Activated T-helper 1 cell treated with anti-CD3 and anti-CD28 coated beads, Interleukin-2, amount 50 U/mL, for 16 hours (primary cell): ENCODE measurements at places on chromosomes 16 and 17.

DNA sequence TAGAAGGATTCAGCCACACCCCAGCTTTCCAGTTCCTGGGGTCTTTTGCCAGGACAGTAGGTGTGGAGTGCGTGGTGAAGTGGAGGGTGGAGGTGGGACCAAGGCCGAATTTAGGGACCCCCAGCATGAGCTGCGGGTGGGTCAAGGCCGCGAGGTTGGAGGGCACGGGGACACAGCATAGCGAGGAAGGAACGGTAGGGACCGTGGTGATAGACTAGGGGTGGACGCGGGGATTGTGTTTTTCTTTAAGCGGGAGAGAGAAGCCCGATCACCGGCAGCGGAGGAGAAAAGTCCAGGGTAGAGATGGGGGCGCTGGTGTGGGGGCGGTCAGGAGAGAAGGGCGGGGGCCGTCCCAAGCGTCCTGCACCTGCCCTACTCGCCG is 261 bp upstream of the B4GALNT2 start:
- no peak for DNase-seq

DNA sequence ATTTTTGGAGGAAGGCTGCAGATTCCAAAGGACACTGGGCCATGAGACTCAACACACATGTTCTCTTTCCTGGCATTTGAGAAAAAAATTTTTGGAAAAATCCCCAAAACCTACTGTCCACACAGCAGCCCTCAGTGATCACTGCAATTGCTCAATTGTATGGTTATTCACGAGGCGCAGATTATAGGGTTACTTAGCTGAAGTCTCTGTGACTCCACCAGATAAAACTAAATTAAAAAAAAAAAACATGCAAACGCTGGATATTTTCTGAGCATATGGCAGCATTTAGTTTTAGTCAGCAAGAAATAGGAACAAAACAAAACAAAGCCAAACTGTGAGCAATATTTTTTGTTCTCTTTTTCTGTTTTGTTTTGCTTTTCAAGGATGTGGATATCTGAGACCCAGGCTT is 83.8 kb upstream of the FAM20A start:
- DNase-seq: no peak

DNA sequence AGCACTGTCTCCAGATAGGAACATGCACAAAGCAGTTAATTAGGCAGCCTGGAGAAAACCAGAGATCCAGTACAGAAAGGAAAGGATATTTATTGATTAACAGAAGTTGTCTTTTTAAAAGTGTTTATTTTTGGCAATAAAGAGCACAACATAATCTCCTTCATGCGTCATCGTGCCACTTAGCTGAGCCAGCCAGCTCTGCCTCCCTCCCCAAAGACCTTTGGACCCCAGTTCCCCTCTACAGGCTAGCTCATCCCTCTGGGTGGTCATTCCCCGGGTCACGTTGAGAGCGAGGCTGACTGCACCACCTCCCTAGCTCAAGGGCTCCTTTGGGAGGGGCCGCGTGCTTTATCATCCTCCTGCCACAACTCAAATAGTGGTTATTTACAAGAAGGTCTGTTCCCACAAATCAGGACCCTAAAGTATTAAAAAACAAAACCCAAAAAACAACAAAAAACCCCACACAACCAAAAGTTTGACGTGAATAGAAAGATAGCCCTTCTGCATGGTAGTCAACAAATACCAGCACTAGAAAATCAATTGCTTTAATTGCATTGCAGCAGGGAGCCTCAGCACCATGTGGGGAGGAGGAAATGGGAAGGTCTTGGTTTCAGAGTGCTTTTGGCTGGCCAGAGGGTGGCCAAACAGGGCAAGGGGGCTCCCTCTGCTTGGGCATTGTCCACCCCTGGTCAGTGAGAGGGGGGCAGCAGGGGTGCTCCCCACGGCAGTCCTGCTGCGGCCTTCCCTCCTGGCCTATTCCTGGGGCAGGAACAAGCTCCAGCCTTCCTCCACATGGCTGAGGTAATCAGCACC is 9.6 kb downstream of the POLR2C start:
- DNase-seq: no peak

GRCh38 chr16:59213952-59214351 is 479.8 kb upstream of the GOT2 start:
- DNase-seq: no peak

DNA sequence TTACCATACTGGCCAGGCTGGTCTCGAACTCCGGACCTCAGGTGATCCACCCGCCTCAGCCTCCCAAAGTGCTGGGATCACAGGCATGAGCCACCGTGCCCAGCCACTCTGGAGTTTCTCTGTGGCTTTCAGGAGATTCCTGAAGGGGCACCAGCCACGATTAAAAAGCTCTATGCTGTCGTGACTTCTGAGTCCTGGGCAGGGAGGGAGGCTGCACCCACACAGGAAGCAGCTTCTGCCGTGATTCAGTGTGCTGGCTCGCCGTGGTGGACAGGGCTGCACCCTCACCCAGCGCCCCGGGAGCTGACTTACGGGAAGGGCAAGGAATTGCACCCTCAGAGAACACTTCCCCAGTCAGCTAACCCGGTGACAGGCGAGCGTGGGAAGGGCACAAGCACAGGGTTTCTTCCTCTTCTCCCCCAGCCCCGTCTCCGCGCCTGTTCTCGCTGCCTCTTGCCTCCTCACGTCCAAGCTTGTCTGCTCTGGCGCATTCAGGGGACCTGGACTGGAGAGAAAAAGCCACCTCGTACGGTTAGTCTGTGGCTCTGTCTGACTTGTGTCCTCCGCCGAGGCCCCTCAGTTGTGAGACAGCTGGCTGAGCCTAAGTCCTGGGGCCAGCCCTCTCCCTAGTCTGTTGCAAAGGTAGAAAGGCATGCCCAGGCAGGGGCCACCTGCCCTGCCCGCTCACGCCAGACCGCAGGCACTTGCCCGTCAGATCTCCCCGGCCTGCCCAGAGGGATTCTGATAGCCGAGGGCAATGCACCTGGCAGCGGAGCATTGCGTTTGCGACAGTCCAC is 145.0 kb downstream of the SEC14L1 start:
- DNase-seq: no peak
